ENCODE measurements at places on chromosomes 6 and 20.

DNA sequence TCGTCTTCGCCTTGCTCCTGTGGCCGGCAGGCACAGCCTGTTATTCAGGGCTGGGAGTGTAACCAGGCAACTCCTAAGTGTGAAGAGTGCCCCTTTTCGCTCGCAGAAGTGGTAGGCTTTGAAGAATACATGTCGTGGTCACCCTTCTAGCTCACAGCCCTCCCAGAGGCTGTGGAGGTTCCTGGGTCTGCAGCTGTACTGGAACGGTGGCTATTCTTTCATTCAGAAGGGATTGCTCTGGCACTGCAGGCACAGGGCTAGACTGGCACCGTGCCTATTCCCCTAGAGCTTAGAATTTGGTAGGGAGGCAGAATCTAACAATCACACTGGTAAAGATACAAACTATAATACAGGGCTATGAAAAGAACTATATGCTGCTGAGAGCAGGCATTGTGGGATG, 1.1 kb upstream of the SRSF12 start:
- no peak for DNase-seq

- no peak for DNase-seq
Observed at GRCh38 chr6:14055541-14055940, 62.0 kb upstream of the CD83 start.

DNA sequence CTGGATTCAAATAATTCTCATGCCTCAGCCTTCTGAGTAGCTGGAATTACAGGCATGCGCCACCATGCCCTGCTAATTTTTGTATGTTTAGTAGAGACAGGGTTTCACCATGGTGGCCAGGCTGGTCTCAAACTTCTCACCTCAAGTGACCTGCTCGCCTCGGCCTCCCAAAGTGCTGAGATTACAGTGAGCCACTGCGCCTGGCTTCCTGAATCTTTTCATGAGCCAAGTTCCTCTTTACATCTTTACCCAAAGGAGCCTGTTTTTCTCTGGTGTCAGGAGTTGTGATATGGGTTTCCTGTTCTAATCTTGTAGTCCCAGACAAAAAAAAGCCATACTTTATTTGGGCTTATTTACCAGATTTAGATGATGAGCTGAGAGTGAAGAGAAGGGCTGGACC, 34.4 kb downstream of the PCNA start:
- DNase-seq: no peak

GRCh38 chr6:165321555-165322145, 12.2 kb upstream of the C6orf118 start:
- no peak for DNase-seq

DNA sequence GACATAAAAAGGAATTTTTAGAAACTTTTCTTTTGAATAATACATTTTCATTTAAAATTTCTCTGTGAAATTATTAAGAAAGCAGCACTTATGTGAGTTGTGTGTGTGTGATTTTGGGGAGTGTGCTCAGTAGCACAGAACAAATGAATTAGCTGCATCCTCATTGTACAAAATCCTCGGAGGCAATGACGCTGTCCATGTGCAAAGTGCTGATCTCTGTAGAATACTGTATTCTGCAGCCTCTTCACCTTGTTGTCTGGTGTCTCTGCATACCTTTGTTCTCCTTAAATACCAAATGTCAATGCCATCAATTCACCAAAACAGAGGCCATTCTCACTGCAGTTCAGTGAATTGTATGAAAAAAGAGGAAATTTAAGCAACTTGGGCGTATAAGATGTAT, 838.4 kb downstream of the QKI start:
- DNase-seq: no peak

DNA sequence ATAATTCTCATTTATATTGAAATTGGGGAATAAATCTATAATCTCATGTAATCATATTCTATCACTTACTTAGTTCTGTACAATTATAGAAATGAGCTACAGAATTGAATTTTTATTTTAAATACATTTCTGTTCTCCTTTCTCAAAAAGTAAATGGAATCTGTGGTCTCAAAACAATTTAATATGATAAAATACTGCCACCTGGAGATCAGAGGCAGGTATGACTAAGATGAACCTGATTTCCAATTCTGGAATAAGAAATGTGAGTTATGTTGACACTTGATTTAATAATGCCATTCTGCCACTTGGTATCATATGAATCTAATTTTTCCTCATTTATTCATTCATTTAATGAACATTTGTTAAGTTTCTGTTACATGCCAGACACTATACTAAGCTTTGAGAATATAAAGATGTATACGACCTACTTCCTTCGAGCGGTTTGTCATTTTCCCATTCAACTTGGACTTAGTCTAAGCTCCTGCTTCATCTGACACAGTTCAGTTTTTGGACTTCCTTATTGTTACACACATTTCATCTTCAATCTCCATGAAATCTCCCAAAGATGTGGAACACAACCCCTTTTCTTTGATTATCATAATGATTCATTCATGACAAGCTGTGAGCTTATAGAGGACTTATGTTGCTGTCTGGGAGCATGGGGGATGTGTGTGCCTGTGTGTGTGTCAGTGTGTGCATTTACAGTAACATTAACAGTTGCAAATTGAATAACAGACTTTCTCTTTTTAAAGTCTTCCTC, 7.5 kb upstream of the CCDC28A start:
- peak; percentile 4 for DNase-seq

DNA sequence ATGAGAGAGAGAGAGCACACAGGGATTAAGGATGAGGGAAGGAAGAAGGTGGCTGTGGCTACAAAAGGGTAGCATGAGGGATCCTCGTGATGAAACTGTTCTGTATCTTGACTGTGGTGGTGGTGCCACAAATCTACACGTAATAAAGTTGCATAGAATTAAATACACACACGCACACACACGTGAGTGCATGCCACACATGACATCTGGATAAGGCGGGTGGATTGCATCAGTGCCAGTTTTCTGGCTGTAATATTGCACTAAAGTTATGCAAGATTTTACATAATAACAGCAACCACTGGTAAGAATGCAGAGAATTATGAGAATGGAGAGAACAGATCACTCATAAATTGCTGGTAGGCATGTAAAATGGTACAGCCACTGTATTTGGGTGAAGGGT, 16.9 kb upstream of the STK35 start:
- DNase-seq: no peak

- no peak for DNase-seq
Observed at GRCh38 chr6:169220068-169220964, 33.3 kb downstream of the THBS2 start.

GRCh38 chr20:48606841-48607543, 220.8 kb downstream of the PREX1 start:
- no peak for DNase-seq

- no peak for DNase-seq
Observed at GRCh38 chr6:39610221-39610620, 115.0 kb downstream of the KIF6 start.

GRCh38 chr6:143179901-143180612, 119.4 kb downstream of the AIG1 start:
- DNase-seq: no peak

- DNase-seq: no peak
Observed at GRCh38 chr6:130693944-130694343, 133.3 kb upstream of the SMLR1 start.

GRCh38 chr6:161853657-161854056, 579.8 kb upstream of the AGPAT4 start:
- DNase-seq: no peak

DNA sequence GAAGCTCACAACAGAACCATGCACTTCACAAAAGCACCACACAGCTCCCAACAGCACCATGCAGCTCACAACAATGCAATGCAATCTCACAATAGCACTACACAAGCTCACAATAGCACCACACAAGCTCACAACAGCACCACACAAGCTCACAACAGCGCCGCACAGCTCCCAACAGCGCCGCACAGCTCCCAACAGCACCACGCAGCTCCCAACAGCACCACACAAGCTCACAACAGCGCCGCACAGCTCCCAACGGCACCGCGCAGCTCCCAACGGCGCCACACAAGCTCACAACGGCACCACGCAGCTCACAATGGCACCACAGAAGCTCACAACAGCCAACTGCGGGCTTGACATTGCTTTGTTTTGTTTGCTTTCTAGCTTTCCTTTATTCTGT, 198.1 kb downstream of the DLL1 start:
- no peak for DNase-seq

GRCh38 chr20:19897891-19898290, 119.3 kb upstream of the NAA20 start:
- no peak for DNase-seq

- DNase-seq: peak; percentile 85
Observed at GRCh38 chr20:53578492-53579222, 15.0 kb downstream of the ZNF217 start.

DNA sequence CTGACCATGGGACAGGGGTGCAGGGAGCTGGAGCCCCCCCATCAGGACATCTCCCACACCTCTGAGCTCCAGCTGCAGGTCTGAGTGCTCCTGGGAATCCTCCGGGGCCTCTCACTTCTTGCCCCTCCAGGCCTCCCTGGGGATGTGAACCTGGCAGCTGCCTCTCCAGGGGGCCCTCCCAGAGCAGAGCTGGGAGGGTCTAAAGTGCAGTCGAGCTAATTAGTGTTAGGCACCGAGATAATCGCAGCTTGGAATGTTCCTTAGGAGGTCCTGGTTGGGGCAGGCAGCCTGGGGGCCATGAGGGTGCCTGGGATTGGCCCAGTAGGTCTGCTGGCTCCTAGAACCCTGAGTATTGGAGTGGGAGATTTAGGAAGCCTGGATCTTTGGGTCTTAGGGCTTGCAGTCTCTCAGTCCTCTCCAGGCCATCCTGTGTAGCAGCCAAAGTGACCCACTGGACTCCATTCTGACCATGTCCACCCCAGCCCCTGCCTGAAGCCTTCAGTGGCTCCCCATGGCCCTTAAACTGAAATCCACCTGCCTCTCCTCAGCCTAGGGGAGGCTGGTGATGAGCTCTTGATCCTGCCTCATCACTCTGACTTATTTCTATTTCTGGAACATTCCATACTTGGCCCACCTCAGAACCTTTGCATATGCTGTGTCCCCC, 26.0 kb downstream of the CEBPB start:
- DNase-seq: no peak

GRCh38 chr6:14707276-14707675, 538.6 kb upstream of the JARID2 start:
- no peak for DNase-seq

DNA sequence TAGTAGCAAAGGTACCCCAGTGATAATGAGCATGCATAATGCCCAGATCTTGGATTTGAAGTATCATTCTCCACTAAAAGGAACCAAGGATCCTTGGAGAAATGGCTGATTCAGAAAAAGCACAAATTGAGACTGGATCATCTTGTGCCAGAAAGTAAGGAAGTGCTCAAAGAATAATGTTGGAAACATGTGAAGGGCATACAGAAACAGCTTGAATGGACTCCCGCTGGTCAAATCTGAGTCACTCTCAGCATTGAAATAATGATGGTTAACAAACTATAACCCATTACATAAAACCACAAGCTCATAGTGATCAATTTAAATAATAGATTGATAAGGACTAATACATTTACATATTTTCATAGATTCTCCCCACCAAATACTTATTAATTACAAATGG, 3.6 kb upstream of the OSTM1 start:
- DNase-seq: no peak

DNA sequence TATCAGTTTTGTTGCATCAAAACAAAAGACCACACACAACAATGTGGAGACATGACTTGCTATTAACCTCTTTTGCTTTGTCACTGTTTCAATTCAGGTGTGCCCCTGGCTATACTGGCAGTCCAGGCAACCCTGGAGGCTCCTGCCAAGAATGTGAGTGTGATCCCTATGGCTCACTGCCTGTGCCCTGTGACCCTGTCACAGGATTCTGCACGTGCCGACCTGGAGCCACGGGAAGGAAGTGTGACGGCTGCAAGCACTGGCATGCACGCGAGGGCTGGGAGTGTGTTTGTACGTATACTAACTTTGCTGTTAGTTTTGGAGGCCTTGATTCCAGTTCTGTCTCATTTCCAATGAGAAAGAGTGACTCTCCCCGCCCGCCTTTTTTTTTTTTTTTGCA, 356.9 kb downstream of the ARHGAP18 start:
- no peak for DNase-seq

DNA sequence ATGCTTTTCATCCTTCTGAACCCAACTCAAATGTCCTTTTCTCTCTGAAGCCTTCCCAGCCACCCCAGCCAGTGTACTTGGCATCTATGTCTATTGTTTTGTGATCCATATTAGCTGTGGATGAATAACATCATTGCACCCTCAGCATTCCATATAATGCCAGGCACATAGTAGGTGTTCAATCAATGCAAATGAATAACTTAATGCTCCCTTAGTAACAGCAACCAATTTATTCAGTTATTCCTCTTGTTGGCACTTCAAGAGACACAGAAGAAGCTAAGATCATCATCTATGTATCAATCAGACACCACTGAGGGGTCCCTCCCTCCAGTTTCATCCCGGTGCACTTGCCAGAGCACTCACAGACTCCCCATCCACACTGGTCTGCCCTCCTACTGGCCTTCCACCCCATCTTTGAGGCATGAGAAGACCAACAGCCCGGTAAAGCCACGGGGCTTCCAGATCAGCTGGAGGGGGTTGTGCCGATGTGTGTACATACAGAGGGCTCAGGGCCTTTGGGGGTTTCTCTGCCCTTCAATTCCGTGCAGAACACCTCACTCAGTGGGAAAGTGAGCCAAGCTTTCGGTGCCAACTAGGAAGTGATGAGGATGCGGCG, 2.4 kb upstream of the TAF8 start:
- DNase-seq: no peak

DNA sequence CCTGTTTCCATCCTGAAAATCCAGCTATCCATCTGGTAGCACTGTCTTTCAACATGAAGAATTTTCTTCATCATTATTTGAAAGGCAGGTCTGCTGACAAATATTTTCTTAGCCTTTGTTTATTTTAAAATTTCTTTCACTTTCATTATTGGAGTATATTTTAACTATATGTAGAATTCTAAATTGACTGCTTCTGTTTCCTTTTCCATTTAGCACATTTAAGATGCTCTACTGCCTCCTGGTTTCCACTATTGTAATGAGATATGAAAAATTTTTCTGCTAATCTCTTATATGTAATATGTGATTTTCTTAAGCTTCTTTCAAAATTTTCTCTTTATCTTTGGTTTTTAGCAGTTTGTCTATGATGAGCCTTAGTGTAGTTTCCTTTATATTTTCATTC, 97.3 kb downstream of the TBC1D32 start:
- DNase-seq: no peak

DNA sequence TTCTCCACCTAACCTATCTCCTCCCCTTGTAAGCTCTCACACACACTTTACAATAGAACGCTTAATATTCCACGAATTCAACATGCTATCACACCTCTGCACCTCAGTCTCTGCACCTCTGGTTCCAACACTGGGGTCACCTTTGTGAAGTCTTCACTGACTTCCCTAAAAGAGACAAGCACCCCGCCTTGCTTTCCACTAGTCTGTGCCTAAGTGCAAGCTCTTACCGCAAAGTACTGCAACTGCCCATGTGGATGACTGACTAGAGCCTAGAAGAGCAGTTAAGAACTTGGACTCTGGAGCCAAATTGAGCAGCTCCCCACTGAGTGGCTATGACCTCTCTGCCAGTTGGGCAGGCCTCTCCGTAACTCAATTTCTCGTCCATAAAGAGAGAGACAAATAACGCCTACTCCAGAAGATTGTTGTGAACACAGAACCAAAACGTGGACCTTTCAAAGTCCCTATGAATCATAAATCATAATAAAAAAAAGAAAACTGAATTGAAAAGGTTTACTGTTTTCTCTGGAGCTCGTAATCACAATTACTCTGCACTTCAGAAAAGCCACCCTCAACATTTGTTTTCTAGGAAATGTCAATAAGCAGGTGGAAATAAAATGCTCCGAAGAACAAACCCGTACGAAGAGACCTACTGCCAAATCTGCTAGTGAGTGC, 1.2 kb downstream of the IFNGR1 start:
- no peak for DNase-seq

Data from T47D (cell line).